ENCODE measurements at places on chromosomes 4 and X.

GRCh38 chrX:150805736-150806135 lies 92.7 kb downstream of the CD99L2 start:
- DNase-seq, result no peak

GRCh38 chr4:153825691-153826090 lies 36.8 kb upstream of the SFRP2 start:
- DNase-seq, result no peak

DNA sequence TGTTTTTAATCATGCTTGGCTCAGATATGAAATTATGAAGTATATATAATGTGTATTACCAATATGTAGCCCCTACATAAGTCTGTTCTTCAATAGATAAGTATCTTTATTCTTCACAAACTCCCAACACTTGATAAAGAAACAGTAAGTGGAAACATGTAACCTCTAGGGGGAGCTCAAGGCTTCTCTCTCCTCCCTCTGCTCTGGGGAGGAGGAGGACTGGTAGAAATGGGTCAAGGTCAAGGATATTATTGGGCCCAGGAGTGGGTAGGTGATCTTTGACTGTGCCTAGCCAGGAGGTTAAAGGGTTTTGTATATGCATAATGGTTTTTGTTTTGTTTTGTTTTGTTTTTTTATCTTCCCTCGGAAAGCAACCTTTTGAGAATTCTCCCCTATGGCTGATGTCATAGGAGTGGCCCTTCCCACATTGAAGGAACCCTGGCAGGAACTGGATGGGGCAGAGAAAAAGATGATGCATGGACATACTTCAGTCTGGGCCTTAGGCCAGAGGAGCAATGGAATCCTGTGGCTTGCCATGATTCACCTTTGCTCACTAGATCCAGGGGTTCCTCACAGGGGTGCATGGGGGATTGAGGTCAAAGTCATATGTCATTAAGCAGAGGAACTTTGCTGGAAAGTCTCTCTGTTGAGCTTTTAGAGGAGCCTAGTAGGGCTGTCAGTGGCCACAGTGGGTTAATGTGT lies 460.3 kb downstream of the MID1IP1 start:
- DNase-seq, result no peak

GRCh38 chr4:124868495-124868894 lies 156.0 kb upstream of the ANKRD50 start:
- DNase-seq, result no peak

- no peak for DNase-seq
These were observed 49.2 kb upstream of the TLR2 start for GRCh38 chr4:153634738-153635353.

GRCh38 chr4:21005647-21006046 lies 305.4 kb downstream of the PACRGL start:
- DNase-seq, result no peak

DNA sequence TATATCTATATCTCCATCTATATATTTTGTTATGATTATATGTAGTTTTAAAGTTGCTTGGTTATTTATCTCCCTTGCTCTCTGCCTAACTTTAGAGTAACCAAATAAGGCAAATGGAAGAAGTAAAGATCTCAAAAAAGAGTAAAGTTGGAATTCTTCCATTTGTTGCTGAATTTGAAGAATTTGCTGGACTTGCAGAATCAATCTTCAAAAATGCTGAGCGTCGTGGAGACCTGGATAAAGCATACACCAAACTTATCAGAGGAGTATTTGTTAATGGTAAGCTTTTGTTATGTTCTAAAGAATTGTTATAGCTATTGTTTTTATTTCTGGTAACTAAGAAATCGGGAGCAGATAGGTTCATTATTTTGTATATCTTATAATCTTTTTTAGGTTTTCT lies 43.2 kb downstream of the EXOC1 start:
- DNase-seq, result no peak

DNA sequence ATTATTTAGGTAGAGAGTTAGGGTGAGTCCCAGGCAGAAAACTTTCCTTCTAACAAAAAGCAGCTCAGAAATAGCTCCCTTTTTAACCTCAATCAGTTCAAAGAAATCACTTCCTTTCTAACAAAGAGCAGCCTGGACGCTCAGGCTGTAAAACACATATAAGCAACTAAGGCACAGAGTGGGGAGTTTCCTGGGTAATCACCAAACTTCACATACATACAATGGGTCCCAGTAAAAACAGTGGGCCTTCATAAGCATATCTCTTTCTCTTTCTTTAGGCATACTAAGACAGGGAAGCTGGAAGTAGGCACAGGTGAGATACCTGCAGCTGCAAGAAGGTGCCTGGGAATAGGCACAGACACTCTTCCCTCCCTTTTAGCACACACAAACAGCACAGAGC lies 4.9 kb upstream of the NAF1 start:
- DNase-seq, result no peak

DNA sequence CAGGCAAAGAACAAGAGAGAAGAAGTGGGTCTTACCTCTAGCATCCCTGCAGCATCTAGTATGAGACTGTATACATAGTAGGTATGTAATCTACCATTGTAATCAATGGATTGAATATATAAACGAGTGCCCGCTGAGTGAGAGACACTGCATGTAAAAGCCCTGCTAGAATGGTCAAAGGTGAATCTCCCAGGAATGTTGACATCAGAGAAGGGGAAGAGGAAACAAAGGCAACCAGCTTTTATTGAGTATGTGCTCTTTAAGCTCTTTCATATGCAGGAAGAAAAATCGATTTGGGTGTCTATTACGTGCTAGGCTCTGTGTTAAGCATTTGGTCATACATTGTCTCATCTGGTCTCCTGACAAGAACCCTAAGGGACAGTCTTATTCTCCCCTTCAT lies 91.9 kb upstream of the KLHL13 start:
- DNase-seq, result no peak

GRCh38 chr4:137510557-137511265 lies 21.6 kb downstream of the PCDH18 start:
- DNase-seq, result peak; percentile 40

DNA sequence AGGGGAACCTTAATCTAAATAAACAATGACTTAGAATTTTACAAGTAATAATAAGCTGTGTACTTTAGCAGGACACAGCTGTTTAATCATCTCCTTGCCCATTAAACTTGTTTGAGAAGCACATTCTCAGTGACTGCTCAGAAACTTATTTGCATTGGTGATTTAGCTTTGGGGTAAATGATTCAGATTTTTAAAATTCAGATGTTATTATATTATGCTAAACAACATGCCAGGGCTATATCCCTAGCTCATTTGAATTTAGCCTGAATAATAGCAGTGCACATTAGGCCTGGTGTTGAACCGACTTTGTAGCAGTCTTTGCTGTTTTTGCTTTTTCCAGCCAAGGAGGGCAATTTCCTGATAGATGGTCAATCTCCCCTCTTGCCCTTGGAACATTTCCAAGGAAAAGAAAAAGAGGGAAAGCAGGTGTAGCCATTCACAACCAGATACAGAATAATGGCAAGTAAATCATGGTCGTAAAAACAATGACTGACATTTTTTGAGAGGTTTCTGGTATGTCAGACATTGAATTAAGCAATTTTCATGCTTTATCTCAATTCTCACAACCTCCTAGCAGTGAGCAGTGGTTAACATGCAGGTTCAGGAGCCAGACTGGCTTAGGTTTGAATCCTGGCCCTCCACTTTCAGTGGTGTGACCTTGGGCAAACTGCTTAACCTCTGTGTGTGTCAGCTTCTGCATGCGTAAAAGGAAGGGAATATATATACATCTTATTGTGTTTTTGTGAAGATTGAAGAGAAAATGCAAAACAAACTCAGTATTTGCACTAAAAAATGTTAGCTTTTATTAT lies 16.8 kb downstream of the ARHGEF38 start:
- no peak for DNase-seq

DNA sequence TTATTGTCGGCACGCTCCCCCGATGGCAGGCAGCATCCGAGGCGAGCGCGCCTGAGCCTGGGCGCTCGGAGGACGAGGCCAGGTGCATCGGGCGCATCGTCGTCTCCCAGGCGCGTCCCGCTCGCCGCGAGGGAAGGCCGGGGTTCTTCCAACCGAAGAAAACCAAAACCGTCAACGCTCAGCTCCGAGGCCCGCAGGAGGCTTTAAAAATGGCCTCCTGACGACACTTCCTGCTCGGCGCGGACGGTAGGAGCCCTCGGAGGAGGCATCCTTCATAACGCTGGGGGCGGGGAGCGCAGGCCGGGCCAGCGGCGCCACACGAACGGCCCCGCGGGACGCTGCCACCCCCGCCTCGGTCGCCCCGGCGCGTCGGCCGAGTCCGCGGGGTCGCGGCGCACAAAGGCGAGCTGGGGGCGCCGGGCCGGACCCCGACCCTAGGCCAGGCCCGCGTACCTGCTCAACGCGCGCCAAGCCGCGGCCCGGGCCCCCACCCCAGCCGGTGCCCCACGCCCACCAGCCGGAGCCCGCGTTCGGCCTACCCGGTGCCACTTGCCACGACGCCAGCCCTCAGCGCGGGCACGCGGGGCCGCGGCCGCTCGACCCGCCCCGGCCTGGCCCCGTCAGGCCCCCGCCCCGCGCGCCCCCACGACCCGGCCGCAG lies 501 bp downstream of the ZNF518B start:
- DNase-seq, result peak; percentile 37

DNA sequence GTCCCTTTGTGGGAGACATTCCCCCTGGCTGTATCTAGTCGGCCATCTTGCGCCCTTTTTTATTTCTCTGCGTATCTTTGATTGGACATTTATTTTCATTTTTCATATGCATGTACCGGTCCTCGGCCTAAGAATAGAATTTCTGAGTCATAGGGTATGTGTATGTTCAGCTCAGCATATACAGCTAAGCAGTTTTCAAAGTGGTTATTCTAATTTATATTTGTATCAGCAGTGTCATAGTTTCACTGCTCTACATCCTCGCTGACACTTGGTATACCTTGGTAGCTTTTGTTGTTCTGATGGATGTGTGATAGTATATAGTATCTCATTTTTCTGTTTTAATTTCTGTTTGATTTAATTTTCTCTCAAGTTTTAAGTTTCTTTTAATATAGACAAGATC lies 38.7 kb downstream of the BEX3 start:
- no peak for DNase-seq

DNA sequence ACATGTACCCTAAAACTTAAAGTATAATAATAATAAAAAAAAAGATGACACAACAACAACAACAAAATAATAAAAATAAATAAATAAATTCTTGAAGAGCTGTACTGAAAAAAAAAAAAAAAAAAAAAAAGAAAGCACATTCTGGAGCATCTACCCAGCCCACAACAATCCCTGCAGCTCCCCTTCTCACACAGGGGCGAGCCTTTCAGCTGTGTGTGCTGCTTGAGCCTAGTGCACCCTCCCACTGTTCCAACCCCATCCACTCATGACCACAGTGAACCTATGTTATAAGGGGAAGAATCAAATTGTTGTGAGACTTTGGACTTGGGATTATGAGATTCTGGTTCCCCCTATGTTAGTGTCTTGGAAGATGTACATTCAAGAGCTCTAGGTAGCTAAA lies 161.5 kb upstream of the JADE1 start:
- DNase-seq, result no peak

DNA sequence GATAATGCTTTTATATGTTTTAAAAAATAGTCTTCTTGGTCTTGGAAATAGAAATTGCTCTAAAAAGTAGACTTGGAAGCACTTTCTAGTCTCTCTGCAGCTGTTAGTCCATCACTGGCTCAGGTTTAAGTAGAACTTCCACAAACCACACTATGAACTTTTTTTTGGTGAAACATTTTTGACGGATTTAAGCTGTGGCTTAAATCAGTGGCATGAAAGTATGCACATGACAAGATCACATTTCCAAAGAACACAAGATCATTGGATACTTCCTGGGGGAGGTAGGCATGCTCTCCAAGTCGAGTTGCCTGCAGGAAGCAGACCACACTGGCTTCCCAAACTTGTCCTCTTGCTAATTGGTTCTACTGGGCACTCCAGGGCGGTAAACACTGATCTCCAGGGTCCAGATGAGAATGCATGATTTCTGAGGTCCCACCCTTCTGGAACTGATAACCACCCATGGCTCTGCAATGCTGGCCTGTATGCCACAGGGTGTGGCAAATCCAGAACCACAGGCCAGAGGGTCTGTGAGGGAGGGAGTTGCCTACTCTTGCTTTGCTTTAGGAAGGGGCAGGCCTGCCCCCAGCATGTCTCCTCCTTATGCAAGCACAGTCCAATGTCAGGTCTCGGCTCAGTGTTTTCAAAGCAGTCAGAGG lies 331.9 kb upstream of the SFRP2 start:
- DNase-seq, result no peak

DNA sequence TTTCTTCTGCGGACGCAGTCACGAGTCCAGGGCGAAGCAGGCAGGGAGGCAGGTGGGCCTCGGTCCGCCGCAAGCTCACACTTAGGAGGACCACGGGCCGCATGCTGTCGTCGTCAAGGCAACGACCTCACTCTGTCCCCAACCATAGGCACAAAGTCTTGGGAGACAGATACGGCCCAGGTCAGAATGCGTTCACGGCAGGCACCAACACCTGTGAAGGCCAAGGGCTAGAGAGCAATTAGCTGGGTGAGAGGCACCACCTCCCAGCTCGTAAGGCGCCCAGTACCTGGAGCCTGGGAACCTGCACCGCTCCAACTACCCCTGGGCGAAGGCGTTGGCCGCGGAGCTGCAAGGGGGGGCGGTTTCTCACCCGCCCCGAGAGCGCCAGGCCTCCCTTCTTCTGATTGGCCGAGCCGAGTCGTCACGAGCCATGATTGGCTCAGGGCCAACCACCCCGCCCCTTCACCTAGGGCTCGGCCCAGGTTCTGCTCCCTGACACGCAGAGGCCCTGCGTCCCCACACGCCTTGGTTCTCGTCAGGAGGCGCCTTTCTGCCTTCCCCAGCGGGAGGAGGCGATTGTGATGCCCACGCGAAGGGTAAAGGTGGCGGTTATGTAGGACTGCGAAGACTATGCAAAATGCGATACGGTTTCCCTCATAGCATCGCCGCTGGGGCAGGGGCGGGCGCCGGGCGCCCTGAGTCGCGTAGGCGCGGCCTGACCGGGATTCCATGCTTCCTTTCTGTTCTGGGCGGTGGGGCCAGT lies at the start of gene CDKL2:
TSS of gene CDKL2 (minus strand) at position 355 of the 763 bp plus-strand sequence. CDS start 4,540 bp downstream, outside the sequence.
- DNase-seq, result peak; percentile 92

- DNase-seq, result peak; percentile 17
These were observed 9.0 kb upstream of the INTU start for GRCh38 chr4:127623797-127624083.

DNA sequence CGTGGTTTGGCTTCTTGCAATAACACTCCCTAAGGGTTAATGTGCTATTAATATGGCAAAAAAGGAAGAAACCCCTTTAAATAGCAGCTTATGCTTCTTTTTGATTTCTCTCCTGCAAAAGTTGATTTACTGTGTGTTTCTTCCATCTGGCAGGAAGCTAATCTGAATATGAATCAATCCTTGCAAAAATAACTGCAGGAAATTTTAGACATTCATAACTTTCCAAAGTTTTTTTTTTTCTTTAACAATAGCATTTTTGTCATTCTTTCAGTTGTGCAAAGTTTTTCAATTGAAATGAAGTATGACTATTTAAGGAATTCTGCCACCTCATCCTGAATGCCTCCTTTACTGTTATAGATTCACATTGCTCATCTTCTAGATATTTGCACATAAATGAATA lies 115.6 kb downstream of the SPANXA1 start:
- DNase-seq, result no peak
